Stimulated activated CD4-positive, alpha-beta T cell treated with anti-CD3 and anti-CD28 coated beads, Interleukin-1b, Interleukin-23, amount 100 ng/mL, for 4 hours (primary cell): ENCODE measurements at places on chromosomes 12 and 14.

GRCh38 chr14:22980672-22981089 lies 1.7 kb downstream of the AJUBA start:
- peak; percentile 46 for DNase-seq

DNA sequence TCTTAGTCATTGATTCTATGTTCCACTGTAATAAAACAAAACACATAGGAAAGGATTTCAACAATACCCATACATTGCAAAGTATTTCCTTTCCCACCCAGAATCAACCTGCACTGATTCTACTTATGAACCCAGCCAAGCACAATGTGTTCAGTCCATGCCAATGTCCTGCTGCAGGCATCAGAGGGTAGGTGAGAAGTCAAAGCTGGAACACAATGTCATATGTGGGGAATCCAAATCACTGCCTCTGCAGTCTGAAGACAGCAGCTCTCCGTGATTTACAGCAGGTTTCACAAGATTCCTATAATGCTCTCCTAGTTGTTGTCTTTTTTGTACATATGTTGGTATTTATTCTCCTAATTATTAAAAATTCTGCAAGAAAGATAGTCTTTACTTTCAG lies 25.7 kb downstream of the ITPR2 start:
- no peak for DNase-seq

DNA sequence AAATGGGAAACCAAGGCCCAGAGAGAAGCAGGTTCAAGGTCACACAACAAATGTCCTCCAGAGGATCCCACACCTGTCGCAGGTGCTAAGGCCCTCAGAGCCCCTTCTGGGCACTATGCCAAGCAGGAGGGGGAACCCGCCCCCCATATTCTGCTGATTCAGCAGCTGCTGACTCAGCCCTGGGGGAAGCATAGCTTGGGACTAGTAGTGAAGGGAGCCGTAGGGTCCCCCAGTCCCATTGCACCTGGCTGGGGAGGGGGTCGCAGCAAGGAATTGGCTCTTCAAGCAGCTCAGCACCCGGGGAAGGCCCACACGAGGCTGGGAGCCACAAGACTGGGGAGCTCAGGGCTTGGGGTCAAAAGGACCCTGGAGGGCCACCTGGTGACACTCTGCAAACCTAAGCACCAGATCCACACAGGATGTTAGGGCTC lies 1.0 kb downstream of the RASAL1 start:
- DNase-seq = no peak

DNA sequence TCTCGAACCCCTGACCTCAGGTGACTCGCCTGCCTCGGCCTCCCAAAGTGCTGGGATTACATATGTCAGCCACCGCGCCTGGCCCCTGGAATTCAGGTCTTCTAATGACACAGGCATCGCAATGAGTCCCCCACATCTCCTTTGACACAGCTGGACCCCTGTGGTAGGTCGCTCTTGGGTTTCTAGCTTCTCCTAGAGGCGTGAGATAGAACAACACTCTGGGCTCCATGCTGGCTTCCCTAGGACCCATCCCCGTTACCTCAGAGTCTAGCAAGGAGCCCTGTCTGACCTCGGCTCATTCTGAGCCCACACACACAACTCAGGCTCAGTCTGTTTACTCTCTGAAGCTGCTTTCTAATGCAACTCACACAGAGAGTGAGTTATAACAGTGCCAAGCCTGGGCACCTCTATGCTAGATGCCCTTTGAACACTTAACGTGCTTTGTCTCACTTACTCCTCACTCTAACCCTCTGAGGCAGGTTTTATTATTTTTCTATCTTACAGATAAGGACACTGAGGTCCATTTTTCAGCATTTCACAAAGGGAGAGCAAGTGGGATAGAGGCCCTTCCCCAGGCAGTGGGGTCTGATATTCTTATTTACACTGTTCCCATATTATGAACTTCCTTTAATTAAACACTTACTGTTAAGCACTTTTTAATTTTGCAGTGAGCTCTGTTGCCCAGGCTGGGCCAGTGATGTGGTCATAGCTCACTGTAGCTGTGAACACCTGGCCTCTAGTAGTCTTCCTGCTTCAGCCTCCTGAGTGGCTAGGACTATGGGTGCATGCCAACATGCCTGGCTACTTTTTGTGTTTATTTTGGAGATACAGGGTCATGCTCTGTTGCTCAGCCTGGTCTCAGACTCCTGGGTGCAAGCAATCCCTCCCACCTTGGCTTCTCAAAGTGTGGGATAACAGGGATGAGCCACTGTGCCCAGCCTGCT lies 40.6 kb upstream of the RBM19 start:
- DNase-seq = no peak

DNA sequence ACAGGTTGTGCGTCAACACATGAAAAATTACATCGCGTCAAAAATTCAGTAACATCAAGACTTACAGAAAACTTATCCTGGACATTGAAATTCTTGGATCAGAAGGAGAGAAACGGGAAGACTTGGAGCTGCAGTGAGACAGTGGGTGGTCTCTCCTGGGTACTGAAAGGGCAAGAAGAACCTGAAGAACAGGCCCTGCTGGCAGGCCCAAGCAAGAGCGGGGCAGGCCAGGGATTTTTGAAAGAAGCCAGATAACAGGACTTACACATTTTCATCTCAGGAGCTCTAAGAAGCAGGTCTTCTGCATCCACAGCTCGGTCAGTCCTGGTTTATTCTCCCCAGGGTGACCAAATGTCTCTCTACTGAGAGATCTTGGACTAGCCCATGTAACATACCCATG lies 466.5 kb upstream of the SOX5 start:
- no peak for DNase-seq
